ENCODE measurements at places on chromosomes 2 and 18.

DNA sequence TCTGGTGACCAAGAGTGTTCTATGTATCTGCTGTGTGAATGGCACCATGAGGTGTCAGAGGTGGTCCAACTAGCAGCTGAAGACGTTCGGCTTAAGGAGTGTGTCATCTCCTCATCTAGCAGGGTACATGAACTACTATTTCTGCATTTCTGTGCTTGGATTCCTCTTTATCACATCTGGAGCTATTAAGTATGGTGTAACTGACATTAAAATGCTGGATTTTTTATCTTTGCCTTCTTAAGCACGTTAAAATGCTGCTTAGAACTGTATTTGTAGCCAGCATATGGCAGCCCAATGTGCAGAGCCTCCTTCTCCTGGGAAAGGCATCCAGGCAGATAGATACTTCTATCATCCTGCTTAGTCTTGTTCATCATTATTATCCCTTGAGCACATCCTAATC, 409.3 kb upstream of the MMADHC start:
- DNase-seq, result no peak

DNA sequence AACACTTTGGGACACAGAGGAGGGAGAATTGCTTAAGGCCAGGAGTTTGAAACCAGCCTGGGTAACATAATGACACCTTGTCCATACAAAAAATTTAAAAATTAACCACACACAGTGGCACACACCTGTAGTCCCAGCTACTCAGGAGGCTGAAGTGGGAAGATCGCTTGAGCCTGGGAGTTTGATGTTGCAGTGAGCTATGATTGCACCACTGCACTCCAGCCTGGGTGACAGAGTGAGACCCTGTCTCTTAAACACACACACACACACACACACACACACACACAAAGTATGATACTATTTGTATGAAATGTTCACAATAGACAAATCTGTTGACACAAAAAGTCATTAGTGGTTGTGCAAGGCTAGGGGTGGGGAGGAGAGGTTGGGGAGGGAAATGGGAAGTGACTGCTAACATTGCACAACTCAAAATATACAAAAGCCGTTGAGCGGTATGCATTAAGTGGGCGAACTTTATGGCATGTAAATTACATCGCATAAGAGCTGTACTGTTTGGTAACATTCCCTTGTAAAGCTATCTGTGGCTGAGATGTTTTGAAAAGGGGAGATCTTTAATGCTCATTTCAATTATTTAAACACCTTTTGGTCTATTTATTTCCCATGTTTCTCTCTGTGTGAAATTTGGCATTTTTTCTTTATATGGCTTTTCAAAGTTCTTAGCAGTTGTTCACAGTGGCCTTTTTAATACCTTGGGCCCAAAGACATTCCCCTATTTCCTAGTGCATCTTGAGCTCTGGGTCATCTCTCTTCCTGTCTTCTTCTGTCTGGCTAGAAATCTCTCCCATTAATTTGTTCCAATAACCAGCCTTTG, 58.9 kb upstream of the ZNF516 start:
- DNase-seq, result no peak

- DNase-seq, result no peak
Measured at GRCh38 chr18:10530002-10530401, 4.2 kb downstream of the NAPG start.

DNA sequence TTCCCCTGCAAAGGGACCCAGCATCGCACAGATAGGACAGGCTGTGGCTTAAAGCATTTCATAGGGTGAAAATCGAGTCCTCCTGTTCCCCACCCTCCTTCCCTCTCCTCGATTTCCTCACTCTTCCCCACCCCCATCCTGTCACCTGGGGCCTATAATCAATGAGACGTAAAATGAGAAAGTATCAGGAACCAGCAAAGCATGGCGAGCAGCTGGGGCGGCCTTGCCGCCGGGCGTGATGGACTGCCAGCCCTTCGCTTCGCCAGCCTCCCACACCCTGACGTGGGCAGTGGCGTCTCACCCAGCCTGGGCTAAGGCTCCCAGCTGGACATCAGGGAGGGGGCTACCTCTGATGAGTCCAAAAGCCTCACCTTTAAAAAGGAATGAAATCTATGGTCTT, 11.1 kb downstream of the SLC30A3 start:
- no peak for DNase-seq

DNA sequence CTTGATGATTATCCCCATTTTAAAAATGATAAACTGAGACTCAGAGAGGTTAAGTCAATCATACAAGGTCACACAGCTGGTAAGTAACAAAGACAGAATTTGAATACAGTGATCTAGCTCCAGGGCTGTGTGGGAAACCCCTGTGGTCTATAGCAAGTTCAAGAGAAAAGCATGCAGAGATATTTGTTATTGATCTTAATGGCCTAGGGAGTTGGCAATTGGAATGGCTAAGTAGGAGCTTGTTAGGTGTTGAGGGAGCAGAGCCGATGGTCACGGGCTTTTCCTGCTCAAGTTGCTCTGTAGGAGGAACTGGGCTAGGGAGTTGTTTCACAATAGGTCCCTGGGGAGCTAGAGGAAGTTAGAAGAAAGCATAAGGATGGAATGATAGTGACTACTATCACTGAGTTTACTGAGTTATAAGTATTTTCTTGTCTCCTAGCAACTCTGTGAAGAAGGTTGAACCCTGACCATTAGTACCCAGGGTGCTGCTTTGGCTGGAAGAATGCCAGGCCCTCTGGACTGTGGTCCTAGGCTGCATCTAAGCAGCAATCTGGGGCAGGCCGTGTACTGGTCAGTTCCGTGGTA, 30.0 kb downstream of the RNF125 start:
- peak; percentile 11 for DNase-seq

- no peak for DNase-seq
Measured at GRCh38 chr2:222743251-222743812, 71.9 kb downstream of the MOGAT1 start.

DNA sequence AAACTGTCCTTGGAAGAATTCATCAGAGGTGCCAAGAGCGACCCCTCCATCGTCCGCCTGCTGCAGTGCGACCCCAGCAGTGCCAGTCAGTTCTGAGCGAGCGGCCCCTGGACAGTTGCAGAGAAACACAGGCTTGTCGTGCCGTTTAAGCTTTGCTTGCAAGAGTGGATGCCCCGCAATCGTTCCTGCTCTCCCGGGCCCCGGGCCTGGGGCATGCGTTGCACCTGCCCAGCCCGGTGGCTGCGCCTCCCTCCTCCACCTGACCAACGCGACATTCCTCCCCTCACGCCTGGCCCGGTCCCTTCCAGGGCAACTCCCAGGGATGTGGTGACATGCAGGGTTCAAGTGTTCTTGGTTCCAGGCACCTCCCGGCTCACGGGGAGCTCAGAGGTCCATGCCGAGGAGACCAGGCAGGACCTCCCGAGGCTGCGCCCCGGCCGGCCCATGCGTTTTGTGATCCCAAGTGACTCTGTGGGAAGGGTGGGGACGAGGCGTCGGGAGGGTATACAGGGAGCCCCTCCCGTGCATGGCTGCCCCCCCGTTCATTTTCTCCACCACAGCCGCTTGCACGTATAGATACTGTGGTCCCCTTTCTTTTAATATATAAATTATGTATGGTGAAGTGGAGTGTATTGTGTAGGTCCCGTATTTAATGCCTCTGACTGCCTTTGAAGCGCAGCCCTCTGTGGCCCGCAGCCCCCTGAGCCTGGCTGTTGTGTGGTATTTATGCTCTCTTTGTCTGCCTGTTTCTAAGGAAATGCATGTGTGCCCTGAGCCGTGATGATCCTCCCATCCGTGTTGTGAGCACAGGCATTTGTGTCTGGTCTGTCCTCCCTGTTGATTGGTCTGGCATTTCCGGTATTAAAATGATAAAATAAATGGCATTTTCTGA, 21.2 kb downstream of the ODC1 start:
- no peak for DNase-seq

- DNase-seq, result no peak
Measured at GRCh38 chr2:19461504-19462255, 103.3 kb upstream of the OSR1 start.

DNA sequence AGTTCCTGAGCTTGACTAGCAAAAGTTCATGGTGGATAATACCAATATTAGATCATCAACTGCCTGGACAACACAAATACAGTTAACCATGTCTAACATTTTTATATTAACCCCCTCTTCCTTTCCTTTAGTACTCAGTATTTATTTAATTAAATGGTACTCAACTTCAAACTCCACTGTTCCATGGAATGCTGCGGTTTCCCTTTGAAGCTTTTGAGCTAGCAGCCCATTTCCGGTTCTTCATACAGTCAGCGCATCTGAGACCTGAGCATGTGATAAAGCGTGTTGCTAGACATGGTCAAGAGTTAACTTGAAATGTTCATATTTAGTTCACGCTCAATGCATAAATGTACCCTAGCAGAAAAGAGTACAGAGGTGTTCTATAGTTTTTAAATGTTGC, 278.4 kb downstream of the ALPK2 start:
- no peak for DNase-seq

DNA sequence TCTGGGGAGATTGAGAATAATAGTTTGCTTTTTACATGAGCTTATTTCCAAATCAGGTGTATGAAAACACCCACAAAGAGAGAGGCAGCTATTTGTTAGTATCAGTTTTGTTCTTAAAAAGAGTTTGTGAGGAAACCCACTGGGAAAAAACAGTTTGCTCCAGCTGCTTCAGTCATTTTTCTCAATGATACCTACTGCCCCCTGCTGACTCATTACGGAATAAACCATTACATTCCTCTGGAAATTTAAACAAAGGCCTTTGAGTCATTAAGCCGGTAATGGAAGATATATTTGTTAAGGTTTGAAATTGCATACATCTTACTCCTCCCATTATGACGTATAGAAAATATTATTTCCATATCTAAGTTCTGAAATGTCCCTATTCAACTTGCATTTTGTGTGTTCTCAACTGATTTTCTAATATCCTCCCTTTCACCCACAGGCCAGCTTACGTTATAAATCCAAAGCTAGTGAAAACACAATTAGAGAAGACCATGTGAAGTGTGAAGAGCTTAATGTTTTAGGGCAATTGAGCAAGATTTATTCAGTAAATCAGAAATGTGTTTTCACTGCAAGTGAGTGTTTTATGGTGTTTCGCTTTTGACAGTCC, 761.6 kb downstream of the DSC3 start:
- no peak for DNase-seq

GRCh38 chr2:132752421-132753206, 82.6 kb upstream of the LYPD1 start:
- DNase-seq, result no peak

- no peak for DNase-seq
Measured at GRCh38 chr2:127275356-127275755, 18.6 kb downstream of the ERCC3 start.

DNA sequence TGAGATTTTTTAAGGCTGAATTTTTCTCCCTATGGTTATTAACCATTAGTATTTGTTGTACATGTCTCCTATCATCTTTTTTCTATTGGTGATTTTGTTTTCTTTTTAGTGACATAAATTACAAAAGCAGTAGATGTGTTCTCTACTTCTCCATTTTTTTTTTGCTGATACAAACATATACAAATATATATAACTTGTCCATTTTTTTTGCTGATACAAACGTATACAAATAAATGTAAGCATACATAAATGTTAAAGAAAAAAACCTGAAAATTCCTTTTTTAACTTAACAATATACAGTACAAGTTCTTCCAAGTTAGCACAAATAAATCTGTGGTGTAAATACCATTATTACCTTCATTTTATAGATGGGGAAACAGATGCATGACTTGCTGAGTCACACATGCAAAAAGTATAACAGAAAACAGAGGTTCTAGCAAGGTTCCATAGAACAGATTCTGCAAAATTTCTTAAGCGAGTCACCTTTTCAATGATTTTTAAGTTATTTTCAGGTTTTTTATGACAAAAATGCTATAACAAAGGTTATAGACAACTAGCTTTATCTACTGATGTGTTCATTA, 2.1 kb downstream of the MSGN1 start:
- DNase-seq, result no peak

- DNase-seq, result no peak
Measured at GRCh38 chr2:237465515-237466148, 21.4 kb upstream of the MLPH start.

DNA sequence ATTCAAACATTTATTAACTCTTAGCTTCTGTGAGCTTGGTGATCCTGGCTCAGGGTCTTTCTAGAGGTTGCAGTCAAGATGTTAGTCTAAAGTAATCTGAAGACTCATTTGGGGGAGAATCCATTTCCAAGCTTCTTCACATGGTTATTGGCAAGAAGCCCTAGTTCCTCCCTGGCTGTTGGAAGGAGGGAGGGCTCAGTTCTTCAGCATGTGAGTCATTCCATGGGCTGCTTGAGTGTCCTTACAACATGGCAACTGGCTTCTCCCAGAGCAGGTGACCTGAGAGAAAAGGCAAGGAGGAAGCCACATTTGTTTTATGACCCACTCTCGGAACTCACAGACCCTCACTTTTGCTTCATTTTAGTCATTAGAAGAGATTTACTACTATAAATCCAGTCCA, 10.6 kb upstream of the C2orf74 start:
- DNase-seq, result no peak

DNA sequence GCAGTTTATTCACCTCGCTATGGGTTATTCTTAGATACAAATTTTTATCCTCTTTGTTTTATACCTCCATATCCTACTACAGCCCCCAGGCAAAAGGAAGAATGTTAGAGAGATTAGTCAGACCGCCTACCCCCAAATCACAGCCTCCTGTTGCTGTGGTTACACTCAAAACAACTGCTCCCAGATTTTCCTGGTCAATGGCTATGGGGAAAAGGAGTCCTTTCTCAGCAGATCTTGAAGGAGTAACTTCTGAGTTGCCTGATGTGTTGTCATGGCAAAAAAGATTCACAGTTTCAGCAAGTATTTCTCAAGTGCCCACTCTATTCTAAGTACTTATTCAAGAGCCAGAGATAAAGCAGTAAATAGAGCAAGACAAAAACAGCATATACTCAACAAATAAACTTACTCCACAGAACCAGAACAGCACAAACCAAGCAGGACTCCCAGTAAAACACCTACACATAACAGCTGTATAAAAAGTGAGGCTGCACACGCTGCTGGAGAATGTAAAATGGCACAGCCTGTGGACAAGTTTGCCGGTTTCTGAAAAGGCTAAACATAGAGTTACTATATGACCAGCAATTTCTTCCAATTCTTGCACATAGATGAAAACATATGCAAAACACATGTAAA, 104.8 kb downstream of the NOL10 start:
- peak; percentile 26 for DNase-seq

GRCh38 chr18:48197819-48198218, 211.4 kb downstream of the ZBTB7C start:
- no peak for DNase-seq

- no peak for DNase-seq
Measured at GRCh38 chr18:59207506-59207905, 12.5 kb upstream of the GRP start.

- no peak for DNase-seq
Measured at GRCh38 chr2:69997015-69997830, 35.8 kb upstream of the ASPRV1 start.

- DNase-seq, result no peak
Measured at GRCh38 chr2:167940734-167941507, 306.5 kb downstream of the STK39 start.

GRCh38 chr2:230669386-230669950, 43.2 kb upstream of the CAB39 start:
- no peak for DNase-seq

DNA sequence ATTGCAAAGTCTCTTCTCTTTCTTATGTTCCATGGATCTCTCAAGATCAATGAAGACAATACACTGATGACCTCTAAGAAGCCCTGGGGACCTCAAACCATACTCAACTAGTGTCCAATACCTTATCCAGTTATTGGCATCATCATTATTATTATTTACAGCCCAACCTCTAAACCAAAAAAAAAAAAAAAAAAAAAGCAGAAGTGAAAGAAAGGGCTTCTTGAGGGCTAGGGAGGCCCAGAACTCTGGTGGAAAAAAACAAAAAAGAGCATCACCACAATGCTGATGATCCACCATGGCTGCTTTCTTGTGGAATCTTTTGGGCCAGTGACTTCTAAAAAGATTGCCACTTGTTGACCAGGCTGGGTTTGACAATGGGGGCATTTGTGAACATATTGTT, 324.9 kb downstream of the LPIN1 start:
- no peak for DNase-seq
